Right renal pelvis (tissue), 4 donors: ENCODE measurements at places on chromosomes 2 and 18. TPM values are rescaled to one million over a fixed set of nuclear protein-coding genes. Genes with fewer than 3 reads are reported as not detected.

DNA sequence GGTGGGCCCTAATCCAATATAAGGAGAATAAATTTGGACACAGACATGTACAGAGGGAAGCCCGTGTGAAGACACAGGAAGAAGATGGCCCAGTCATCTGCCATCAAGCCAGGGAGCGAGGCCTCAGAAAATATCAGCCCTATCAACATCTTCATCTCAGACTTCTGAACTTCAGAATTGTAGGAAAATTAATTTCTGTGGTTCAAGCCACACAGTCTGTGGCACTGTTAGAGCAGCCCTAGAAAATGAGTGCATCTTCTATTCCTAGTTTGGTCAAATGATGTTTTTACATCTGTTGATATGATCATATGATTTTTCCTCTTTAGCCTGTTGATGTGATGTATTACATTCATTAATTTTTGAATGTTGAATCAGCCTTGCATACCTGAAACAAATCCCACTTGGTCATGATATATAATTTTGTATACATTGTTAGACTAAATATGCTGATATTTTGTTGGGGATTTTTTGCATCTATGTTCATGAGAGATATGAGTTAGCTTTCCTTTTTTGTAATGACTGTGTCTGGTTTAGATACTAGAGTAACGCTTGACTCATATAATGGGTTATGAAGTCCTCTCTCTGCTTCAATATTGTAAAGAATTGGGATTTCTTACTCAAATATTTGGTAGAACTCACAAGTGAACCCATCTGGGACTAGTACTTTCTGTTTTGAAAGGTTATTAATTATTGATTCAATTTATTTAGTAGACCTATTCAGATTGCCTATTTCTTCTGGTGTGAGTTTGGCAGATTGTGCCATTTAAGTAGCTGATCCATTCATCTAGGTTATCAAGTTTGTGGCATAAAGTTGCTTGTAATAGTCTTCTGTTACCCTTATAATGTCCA, 451.4 kb downstream of the EIPR1 start:
- DNase-seq, result no peak

Gene ZBTB7C
- polyA plus RNA-seq, result 18.6 TPM

DNA sequence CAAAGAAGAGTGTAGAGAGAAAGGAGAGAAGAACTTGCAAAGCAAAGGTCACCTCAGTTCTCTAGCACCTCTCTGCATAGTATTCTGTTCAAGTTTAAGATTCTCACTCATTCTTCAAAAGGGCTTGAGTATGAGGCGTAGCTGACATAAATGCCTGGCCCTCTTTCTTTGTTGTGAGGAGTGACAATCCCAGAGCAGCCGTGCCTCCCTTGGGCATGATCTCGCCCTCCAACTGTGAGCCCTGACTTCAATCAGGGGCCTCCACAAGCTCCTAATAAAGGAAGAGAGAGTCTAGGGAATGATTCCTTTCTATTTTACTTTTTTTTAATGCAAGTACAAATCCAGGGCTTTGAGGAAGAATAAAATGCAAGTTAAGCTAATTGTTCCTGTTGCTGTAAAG, 402.7 kb downstream of the LRP1B start:
- no peak for DNase-seq

DNA sequence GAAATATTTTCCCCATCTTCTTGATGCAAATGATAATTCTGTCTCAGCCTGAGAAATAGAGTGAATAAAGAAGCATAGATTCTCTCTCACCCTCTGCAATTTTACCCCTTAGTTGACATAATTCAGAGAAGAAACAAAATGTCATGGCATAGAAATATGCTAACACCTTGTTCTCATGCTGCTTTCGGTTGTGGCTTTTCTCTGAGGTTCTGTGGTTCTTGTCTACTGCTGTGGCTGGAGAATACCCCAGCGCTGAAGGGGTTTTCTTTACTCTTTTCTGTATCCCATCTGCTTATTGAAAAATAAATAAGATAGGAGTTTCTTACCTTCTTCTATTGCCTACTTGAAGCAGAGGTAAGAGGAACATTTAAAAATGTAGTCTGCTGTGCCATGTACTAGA, 15.4 kb upstream of the RAB27B start:
- DNase-seq, result no peak

Gene MYOM1
- 6.9 TPM for polyA plus RNA-seq
